Left lung (tissue), 14 donors: ENCODE measurements at places on chromosomes 4 and X. TPM values are rescaled to one million over a fixed set of nuclear protein-coding genes. Genes with fewer than 3 reads are reported as not detected.
A peak's percentile ranks its signal among the peaks of the same experiment; 100 is the strongest.

SPANXB1 gene
- not detected for total RNA-seq

ZNF718 gene
- 9.2 TPM for total RNA-seq

NXF2B gene
- 0.24 TPM for total RNA-seq

OTC gene
- 0.87 TPM for total RNA-seq

COL4A5 gene
- 39.2 TPM for total RNA-seq

CENPE gene
- total RNA-seq = 6.1 TPM

RBMXL3 gene
- total RNA-seq = not detected

ARSH gene
- not detected for total RNA-seq

- no peaks in the 10 kb centered on the region for H3K27me3 ChIP-seq
- no peaks in the 10 kb centered on the region for H3K36me3 ChIP-seq
- H3K4me1 ChIP-seq = no peaks in the 10 kb centered on the region
Observed at GRCh38 chr4:114038762-114039387, 59.4 kb upstream of the ARSJ start.

DNA sequence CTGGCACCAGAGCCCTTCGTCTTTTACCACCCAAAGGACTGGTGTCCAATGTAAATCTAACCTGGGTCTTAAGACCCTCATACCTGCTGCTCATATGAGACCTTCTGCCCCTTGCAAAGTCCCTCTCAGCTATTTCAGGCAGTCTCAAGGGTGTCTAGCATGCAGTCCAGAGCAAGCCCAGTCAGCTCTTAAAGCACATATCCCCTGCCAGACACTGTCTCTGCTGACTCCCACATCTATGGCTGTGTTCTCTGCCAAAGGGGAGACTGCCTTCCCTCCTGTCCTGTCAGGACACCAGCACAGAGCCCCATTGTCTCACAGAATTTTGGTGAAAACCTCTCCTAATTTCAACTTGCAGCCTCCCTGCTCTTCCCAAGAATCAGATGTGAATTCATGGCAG is 118.5 kb downstream of the PARM1 start:
- H3K4me3 ChIP-seq = no peak overlapping the region
- H3K27me3 ChIP-seq = no peaks in the 10 kb centered on the region
- H3K27ac ChIP-seq = no peak overlapping the region
- no peaks in the 10 kb centered on the region for H3K4me1 ChIP-seq

DNA sequence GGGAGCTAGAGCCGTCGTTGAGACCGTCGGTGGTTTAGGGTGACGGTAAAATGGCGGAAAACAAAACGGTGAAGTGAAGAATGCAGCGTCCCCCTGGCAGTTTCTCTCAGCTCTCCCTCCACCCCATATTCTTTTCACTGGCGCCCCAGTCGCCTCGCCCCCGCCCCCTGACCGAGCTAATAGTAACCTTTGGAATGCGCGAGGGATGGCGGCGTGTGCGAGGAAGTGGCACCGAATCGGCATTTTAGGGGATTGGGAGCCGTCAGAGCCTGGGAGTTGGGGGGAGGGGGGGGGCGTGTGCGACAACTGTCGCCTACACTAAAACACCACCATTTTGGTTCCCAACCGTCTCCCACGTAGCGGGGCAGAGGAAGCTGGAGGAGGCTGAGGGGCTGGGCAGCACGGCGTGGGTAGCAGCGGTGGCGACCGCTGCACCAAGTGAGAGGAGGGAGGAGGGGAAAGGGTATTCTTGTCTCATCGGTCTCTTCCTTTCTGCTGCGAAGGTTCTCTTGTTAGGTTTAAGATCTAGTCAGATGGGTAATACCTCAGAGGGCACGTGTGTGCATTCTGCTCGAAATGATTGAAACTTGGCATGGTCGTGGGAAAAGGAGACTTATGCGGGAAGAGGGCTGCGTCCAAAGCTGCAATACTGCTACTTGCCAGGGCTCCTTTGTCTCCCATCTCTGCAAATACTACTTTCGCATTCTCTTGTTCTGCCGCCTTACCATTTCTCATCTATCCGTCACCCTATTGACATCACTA is 840 bp downstream of the ZNF711 start:
- peak; percentile 46 for DNase-seq
- H3K4me1 ChIP-seq = no peaks in the 10 kb centered on the region
- H3K27ac ChIP-seq = no peak overlapping the region
- no peaks in the 10 kb centered on the region for H3K36me3 ChIP-seq
- H3K4me3 ChIP-seq = peak overlapping the region; percentile 40
- no peaks in the 10 kb centered on the region for H3K27me3 ChIP-seq

DNA sequence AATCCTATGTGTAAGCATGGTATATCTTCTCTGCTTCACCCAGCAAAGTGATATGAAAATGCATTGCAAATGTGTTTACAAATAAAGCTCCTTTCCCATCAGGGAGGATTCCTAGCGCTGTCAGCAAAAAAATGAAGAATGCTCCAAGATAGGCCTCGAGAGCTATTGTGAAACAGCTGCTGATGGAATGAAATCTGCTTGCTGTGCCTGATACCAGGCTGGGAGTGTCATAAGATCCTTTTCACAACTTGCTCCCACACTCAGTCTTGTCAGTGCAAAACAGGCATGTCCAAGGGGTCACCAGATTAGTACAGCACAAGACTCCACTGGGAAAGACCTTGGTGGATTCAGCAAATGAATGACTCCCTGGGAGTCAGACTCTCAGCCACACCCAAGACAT is 34.1 kb downstream of the HNRNPH2 start:
- H3K4me1 ChIP-seq = no peaks in the 10 kb centered on the region
- no peak for DNase-seq
- no peak overlapping the region for H3K27ac ChIP-seq

- H3K4me3 ChIP-seq = no peak overlapping the region
- H3K4me1 ChIP-seq = no peaks in the 10 kb centered on the region
- no peak overlapping the region for H3K27ac ChIP-seq
- no peak for DNase-seq
- no peaks in the 10 kb centered on the region for H3K27me3 ChIP-seq
Observed at GRCh38 chrX:20042221-20042620, 51.4 kb upstream of the BCLAF3 start.

- no peak for DNase-seq
- no peaks in the 10 kb centered on the region for H3K27me3 ChIP-seq
- H3K27ac ChIP-seq = no peak overlapping the region
- no peaks in the 10 kb centered on the region for H3K36me3 ChIP-seq
- H3K4me3 ChIP-seq = no peak overlapping the region
Observed at GRCh38 chrX:139762400-139763183, 54.6 kb upstream of the MCF2 start.

- H3K27ac ChIP-seq = no peak overlapping the region
- H3K4me1 ChIP-seq = no peaks in the 10 kb centered on the region
- no peaks in the 10 kb centered on the region for H3K27me3 ChIP-seq
- no peaks in the 10 kb centered on the region for H3K36me3 ChIP-seq
- H3K4me3 ChIP-seq = no peak overlapping the region
Observed at GRCh38 chr4:128068918-128069317, 7.8 kb downstream of the LARP1B start.

DNA sequence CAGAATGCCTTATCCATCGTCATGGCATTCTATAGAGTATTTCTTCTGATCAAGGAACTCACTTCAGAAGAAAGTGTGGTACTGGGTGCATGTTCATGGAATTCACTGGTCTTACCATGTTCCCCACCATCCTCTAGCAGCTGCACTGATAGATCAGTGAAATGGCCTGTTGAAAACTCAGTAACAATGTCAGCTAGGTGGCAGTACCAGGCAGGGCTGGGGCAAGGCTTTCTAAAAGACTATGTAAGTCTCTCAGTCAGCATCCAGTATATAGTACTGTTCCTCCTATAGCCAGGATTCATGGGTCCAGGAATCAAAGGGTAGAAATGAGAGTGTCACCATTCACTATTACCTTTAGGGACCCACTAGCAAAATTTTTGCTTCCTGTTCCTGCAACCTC is 15.8 kb upstream of the LDB2 start:
- H3K36me3 ChIP-seq = no peaks in the 10 kb centered on the region
- H3K27ac ChIP-seq = no peak overlapping the region
- H3K4me1 ChIP-seq = no peaks in the 10 kb centered on the region

DNA sequence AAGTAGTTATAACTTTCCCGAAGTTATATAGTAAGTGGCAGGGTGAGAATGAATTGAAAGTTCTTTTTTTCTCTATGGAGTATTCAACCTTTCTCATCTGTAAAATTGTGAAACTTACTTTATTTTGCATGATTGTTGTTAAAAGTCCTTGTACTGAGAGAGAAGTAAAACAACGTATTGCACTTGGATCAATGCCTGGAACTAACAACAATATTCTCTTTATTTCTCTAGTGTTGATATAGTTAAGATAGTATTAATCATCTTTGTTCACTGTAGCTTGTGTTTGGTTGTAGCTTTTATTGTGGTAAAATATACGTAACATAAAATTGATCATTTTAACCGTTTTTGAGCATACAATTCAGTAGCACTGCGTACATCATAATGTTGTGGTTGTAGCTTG is 48.7 kb downstream of the STIM2 start:
- H3K36me3 ChIP-seq = no peaks in the 10 kb centered on the region
- H3K27ac ChIP-seq = no peak overlapping the region
- H3K27me3 ChIP-seq = no peaks in the 10 kb centered on the region
- no peak for DNase-seq
- peaks cover 7% of the 10 kb centered on the region for H3K4me1 ChIP-seq

DNA sequence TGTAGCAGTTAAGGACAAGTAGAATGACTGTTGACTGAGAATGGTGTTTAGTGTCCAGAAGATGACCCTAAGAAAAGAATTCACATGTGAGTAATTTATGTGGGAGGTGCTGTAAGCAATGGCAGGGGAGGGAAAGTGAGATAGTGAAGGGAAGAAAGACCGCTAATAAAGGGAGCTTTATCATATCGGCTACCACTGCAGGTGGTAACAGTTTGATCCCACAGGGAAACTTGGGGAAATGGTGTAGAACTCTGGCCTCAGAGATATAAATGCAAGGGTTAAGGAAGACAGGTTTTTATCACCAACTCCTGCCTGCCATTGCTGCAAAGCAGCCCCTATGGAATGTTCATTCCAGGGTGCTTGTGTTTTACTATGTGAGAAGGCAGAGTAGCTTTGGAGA is 489.6 kb downstream of the STPG2 start:
- H3K27me3 ChIP-seq = no peaks in the 10 kb centered on the region
- DNase-seq = no peak
- H3K36me3 ChIP-seq = no peaks in the 10 kb centered on the region

GRCh38 chr4:41976775-41977516 is 4.6 kb upstream of the DCAF4L1 start:
- no peak for DNase-seq
- H3K4me3 ChIP-seq = no peak overlapping the region
- H3K27me3 ChIP-seq = no peaks in the 10 kb centered on the region
- H3K36me3 ChIP-seq = no peaks in the 10 kb centered on the region
- H3K4me1 ChIP-seq = no peaks in the 10 kb centered on the region

DNA sequence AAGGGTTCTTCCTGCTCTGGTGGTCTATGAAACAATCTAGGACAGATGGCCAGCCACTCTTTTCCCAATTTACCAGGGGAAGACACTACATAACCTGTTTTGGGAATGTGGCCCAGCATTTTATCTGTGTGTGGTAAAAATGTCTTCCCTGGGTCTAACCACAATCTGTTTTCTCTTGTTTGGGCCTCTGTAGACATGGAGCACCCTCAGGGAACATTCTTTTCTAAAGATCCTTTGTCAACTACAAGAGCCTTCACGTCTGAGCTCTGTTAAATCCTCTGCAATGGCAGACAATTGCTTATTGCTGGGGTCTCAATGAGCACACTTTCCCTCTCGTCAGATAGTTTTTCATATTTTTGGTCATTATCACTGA is 35.5 kb downstream of the PLAC1 start:
- H3K4me3 ChIP-seq = no peak overlapping the region
- H3K36me3 ChIP-seq = no peaks in the 10 kb centered on the region
- DNase-seq = no peak
- no peaks in the 10 kb centered on the region for H3K27me3 ChIP-seq
- peaks cover 13% of the 10 kb centered on the region for H3K4me1 ChIP-seq

DNA sequence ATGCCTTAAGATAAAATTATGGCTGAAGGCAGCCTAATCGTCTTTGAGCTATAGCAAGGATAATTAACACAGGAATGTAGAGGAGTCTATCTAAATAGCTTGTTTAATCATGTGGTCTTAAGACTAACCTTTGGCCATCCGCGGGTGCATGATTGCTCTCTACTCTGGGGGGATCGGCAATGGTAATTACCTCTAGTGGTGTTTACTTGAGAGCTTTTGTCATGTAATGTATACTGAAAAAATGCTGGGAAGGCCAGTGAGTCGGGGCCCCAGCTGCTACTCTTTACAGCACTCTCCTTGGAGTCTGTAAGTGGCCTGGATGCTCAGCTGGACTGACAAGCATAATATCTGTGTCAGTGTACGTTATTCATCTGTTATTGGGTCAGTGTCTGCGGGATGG is 65.5 kb upstream of the GNPDA2 start:
- H3K4me1 ChIP-seq = no peaks in the 10 kb centered on the region
- H3K27ac ChIP-seq = no peak overlapping the region
- no peaks in the 10 kb centered on the region for H3K27me3 ChIP-seq
- H3K36me3 ChIP-seq = no peaks in the 10 kb centered on the region

DNA sequence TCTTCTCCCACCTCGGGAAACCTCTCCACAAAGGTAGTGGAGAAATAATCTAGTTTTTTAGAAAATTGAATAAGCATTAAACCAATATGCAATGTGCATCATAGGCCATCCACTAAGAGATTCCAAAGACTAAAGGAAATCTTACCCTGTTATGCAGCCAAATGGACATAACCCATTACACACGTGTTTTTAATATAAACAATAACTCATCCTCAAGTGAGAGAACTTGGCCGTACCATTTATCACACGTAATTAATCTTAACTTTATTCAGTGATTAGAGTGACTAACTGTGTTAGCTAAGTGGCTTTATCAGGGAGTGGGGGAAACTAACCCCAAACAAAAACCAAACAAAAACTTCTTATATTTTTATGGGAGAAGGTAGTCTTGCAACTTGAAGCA is 57.8 kb downstream of the AFM start:
- no peak for DNase-seq
- H3K4me1 ChIP-seq = no peaks in the 10 kb centered on the region
- no peak overlapping the region for H3K27ac ChIP-seq
- H3K27me3 ChIP-seq = no peaks in the 10 kb centered on the region
- H3K4me3 ChIP-seq = no peak overlapping the region
- H3K36me3 ChIP-seq = no peaks in the 10 kb centered on the region

DNA sequence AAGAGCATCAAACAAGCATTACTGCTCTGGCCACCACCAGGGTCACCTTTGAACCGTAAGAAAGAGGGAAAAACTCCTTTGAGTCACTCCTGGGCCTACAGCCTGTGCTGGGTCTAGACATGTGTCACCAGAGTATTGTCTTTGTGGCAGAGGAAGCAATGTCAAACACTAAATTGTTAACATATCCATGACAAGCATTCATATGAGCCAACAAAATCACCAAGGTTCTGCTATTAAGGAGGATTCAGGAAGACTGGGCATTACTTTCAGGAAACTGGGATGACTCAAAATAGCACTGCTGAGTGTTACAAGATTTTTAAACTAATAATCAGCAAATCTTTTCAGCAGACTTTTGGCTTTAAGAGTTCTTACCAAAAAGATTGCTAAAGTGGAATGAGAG is 28.1 kb downstream of the LGI2 start:
- no peak overlapping the region for H3K4me3 ChIP-seq
- H3K27me3 ChIP-seq = no peaks in the 10 kb centered on the region
- no peak for DNase-seq
- H3K36me3 ChIP-seq = no peaks in the 10 kb centered on the region

- no peaks in the 10 kb centered on the region for H3K4me1 ChIP-seq
- H3K27me3 ChIP-seq = no peaks in the 10 kb centered on the region
- H3K36me3 ChIP-seq = no peaks in the 10 kb centered on the region
- no peak for DNase-seq
- no peak overlapping the region for H3K27ac ChIP-seq
Observed at GRCh38 chr4:177266506-177266905, 43.2 kb upstream of the NEIL3 start.
